ENCODE measurements at places on chromosomes 13 and 19. TPM values are rescaled to one million over a fixed set of nuclear protein-coding genes. Genes with fewer than 3 reads are reported as not detected.
A peak's percentile ranks its signal among the peaks of the same experiment; 100 is the strongest.

GRCh38 chr13:89688918-89689317 lies 1658.6 kb upstream of the MIR17HG start:
- no peaks in the 10 kb centered on the region for H3K36me3 ChIP-seq
- no peak overlapping the region for H3K27ac ChIP-seq
- no peak overlapping the region for H3K4me3 ChIP-seq

- H3K4me1 ChIP-seq = no peaks in the 10 kb centered on the region
- H3K27me3 ChIP-seq = no peaks in the 10 kb centered on the region
- no peaks in the 10 kb centered on the region for H3K36me3 ChIP-seq
- H3K4me3 ChIP-seq = no peak overlapping the region
Observed at GRCh38 chr19:56218961-56219360, 16.9 kb downstream of the ZSCAN5C start.

DNA sequence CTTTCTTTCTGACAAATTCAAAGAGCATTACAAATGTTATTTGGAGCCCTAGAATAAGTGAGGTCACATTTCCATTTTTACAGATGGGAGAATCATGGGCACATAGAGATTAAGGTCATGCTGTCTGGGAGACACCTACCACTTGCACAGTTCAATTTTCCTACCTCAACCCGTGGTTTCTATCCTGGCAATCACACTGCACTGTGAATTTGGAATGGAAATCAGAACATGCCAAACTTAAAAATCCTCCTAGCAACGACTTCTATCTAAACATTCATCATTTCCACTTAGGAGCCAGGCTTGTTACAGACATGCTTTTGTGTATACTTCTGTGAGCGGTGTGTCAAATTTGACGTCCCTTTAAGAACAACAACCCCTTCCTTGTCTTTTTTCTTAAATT lies 251.5 kb downstream of the DNAJC15 start:
- no peaks in the 10 kb centered on the region for H3K4me1 ChIP-seq
- H3K27me3 ChIP-seq = no peaks in the 10 kb centered on the region
- DNase-seq = no peak
- no peak overlapping the region for H3K27ac ChIP-seq
- no peaks in the 10 kb centered on the region for H3K36me3 ChIP-seq
- no peak overlapping the region for H3K4me3 ChIP-seq

DNA sequence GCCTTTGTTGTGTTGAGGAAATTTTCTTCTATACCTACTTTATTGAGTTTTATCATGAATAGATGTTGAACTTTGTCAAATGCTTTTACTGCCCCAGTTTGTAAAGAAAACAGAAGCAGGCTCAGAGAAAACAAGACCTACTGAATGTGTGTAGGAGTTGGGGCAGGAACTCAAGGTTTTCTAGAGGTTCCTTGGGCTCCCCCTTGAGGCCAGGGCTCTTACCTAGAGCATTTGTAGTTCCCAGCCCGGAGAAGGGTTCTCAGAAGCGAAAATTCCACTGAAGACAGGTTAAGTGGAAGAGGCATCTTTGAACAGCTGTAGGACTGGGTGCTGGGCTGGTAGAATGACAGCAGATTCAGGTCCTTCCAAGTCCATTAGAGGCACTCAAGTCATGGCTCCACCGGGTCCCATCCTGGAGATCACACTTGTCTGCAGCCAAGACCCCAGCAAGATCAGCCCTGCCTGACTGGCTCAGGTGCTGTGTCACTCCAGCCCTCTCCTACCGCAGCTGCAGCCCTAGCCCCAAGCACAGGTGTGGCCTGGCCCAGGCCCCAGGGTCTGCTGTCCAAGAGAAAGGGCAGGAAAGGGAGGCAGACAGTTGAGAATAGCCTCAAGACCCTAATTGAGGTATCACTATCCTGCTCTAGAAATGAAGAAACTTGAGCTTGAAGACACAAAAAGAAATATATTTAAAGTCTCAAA lies 425.5 kb downstream of the PCDH20 start:
- H3K4me3 ChIP-seq = no peak overlapping the region
- H3K27ac ChIP-seq = no peak overlapping the region
- no peaks in the 10 kb centered on the region for H3K4me1 ChIP-seq

DNA sequence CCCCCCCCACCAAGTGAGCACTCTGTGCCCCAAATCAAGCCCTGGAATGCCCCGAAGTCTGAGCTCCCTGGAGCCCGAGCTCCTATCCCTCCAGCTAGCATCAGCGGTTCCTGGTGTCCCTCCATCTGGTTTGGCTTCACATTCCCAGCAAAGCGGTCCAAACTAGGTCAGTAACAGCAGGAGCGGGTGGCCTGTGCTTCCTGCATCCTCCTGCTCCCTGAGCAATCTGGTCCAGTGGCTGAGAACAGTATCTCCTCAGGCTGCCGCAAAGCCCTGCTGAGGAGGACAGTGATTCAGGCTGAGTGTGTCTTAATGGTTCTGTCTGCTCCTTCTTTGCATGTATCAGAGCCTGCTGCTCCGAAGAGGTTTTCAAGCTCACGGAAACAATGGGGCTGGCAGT lies 25.9 kb downstream of the RASL11A start:
- H3K4me1 ChIP-seq = peaks cover 33% of the 10 kb centered on the region
- DNase-seq = no peak
- H3K27ac ChIP-seq = no peak overlapping the region
- H3K27me3 ChIP-seq = no peaks in the 10 kb centered on the region
- H3K36me3 ChIP-seq = no peaks in the 10 kb centered on the region

DNA sequence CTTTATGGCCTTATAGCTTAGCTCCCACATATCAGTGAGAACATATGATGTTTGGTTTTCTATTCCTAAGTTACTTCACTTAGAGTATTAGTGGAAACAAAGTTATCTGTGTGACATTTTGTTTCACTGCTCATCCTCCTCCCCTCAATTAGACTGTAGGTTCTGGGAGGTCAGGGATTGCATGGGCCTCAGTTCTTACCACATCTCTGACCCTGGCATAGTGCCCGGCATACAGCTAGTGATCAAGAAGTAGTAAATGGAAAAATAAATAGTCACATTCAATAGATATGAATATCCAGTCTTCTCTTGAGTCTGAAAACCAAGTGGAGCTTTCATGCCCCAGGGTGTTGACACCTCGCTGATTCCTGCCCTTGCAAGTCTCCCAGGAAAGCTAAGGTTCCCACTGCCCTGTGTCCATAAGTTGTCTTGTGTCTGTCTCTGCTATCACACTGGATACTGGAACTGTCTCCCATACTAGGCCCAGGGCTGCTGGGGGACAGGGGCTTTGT lies 249.5 kb upstream of the TSHZ3 start:
- H3K27me3 ChIP-seq = no peaks in the 10 kb centered on the region
- H3K4me1 ChIP-seq = no peaks in the 10 kb centered on the region
- H3K27ac ChIP-seq = no peak overlapping the region
- H3K4me3 ChIP-seq = no peak overlapping the region

GRCh38 chr13:76715621-76716020 lies 170.6 kb downstream of the KCTD12 start:
- DNase-seq = no peak
- no peak overlapping the region for H3K4me3 ChIP-seq
- H3K36me3 ChIP-seq = no peaks in the 10 kb centered on the region
- H3K27ac ChIP-seq = no peak overlapping the region
- no peaks in the 10 kb centered on the region for H3K4me1 ChIP-seq

- no peaks in the 10 kb centered on the region for H3K36me3 ChIP-seq
- no peak for DNase-seq
- H3K27me3 ChIP-seq = no peaks in the 10 kb centered on the region
- no peak overlapping the region for H3K4me3 ChIP-seq
- no peak overlapping the region for H3K27ac ChIP-seq
Observed at GRCh38 chr13:20667857-20668437, 35.6 kb upstream of the IL17D start.

DNA sequence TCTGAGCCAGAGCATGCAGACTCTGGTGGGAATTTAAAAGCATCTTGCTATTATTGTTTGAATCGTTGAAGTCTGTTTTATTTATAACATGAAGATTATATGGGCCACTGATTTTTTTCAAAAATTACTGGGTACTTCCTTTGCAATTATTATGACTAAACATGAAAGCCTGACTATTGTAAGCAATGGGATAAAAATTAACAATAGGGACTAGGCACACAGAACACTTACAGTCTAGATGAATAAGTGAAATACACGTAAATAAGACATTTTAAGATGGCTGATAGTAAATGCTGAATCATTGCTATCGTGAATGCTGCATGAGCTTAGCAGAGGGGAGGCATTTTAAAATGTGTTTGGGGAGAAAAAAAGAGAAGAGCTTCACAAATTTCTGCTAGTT lies 81.0 kb upstream of the MAB21L1 start:
- no peak overlapping the region for H3K27ac ChIP-seq
- DNase-seq = no peak
- no peaks in the 10 kb centered on the region for H3K27me3 ChIP-seq
- no peaks in the 10 kb centered on the region for H3K36me3 ChIP-seq
- H3K4me3 ChIP-seq = no peak overlapping the region
- H3K4me1 ChIP-seq = no peaks in the 10 kb centered on the region

- no peaks in the 10 kb centered on the region for H3K27me3 ChIP-seq
- DNase-seq = no peak
- H3K4me3 ChIP-seq = no peak overlapping the region
- no peaks in the 10 kb centered on the region for H3K36me3 ChIP-seq
- no peaks in the 10 kb centered on the region for H3K4me1 ChIP-seq
Observed at GRCh38 chr13:23671377-23671776, 101.2 kb downstream of the TNFRSF19 start.

GRCh38 chr13:113144255-113144629 lies 14.2 kb upstream of the PROZ start:
- no peaks in the 10 kb centered on the region for H3K27me3 ChIP-seq
- H3K4me1 ChIP-seq = no peaks in the 10 kb centered on the region

DNA sequence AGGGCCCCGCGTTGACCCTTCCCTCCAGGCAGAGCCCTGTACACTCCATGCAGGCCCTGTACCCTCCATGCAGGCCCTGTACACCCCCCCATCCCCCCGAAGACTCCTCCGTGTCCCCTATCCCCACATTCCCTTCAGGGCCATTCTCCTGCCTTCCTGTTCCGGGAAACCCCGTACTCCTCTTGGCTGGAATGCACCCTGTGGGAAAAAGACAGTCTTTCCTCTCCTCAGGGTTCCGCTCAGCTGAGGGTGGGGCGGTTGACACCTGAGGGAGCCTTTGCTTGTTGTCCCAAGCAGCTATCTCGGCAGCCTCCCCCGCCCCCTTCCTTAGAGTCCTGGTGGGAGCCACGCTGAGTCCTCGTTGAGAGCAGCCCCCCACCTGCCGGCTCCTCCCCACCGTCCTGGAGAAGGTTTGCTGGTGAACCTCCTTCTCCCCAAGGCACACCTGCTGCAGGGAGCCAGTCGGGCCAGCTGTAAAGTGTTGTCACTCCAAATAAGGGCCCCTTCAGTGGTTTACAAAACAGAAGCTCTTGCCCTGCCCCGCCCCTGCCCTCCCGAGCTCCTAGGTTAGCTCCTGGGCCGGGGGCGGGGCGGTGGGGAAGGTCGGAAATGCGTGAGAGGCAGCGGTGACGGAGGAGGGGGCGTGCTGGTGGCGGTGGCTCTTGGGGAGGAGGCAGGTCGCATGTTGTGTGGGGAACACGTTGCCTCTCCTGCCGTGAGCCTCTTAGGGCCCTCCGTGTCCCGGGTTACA lies 1.5 kb downstream of the GNA11 start:
- peaks cover 5% of the 10 kb centered on the region for H3K27me3 ChIP-seq
- H3K4me1 ChIP-seq = peaks cover 38% of the 10 kb centered on the region
- H3K27ac ChIP-seq = peak overlapping the region; percentile 52
- peak overlapping the region; percentile 48 for H3K4me3 ChIP-seq
- peak; percentile 81 for DNase-seq

- no peaks in the 10 kb centered on the region for H3K36me3 ChIP-seq
- H3K27me3 ChIP-seq = no peaks in the 10 kb centered on the region
- no peak for DNase-seq
Observed at GRCh38 chr13:71148396-71148795, 718.6 kb downstream of the DACH1 start.

- H3K4me3 ChIP-seq = no peak overlapping the region
- H3K4me1 ChIP-seq = no peaks in the 10 kb centered on the region
- no peak for DNase-seq
- H3K36me3 ChIP-seq = no peaks in the 10 kb centered on the region
- H3K27ac ChIP-seq = no peak overlapping the region
- H3K27me3 ChIP-seq = no peaks in the 10 kb centered on the region
Observed at GRCh38 chr19:48553676-48554384, 1.9 kb downstream of the SULT2B1 start.

DNA sequence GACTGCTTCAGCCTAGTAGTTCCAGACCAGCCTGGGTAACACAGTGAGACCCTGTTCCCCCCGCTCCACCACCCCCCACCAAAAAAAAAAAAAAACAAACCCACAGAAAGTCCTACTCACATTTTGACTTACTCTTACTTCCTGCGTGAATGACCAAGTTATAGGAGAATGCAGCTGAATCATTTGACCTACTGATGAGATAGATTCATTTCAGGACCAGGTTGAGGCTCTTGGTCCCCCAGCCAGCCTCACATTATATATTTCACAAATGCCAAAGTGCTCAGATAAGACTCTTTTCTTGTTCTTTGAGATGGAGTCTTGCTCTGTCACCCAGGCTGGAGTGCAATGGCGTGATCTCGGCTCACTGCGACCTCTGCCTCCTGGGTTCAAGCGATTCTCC lies 70.2 kb downstream of the KLF5 start:
- no peak overlapping the region for H3K4me3 ChIP-seq
- no peaks in the 10 kb centered on the region for H3K4me1 ChIP-seq
- H3K27ac ChIP-seq = no peak overlapping the region
- H3K36me3 ChIP-seq = no peaks in the 10 kb centered on the region
- no peak for DNase-seq
- no peaks in the 10 kb centered on the region for H3K27me3 ChIP-seq

DNA sequence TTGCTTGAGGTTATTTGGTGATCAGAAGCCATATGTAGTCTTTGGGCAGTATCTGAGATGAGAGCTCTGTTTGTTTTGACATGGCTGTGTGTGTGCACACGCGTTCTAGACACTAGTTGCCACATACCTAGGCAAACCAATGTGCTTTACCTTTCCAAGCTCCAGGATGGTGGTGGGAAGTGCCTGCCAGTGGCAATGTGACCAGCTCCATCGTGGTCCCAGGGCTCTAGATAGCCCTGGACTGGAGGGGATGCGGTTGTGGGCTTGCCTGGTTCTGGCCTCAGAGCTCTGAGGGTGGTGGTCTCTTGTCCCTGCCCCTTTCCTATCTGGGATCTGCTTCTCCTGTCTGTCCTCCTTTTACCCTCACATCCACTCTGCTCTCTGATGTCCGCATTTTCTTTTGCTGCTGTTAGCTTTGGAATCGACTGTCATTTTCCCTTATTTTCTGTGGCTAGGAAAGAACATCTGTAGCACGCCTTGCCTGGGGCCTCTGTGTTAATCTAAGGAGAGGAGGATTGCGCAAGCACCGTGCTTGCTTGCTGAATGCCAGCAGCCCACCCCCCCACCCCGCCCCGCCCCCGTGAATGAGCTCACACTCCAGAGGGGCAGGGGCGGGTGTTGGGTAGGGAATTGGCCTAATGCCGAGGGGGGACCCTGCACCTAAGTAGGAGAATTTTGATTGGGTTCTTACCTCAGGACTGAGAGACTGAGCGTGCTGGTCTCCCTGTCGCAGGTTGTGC lies 89.5 kb downstream of the ARHGEF7 start:
- no peak for DNase-seq
- peaks cover 4% of the 10 kb centered on the region for H3K4me1 ChIP-seq
- H3K4me3 ChIP-seq = no peak overlapping the region
- no peak overlapping the region for H3K27ac ChIP-seq
- H3K27me3 ChIP-seq = no peaks in the 10 kb centered on the region

FBXO17 gene
- polyA plus RNA-seq = not detected

LILRB5 gene
- not detected for polyA plus RNA-seq

TMED1 gene
- 21.7 TPM for polyA plus RNA-seq

ALG5 gene
- 82.2 TPM for polyA plus RNA-seq

NOVA2 gene
- not detected for polyA plus RNA-seq

PRODH2 gene
- polyA plus RNA-seq = not detected

FARP1 gene
- 0.36 TPM for polyA plus RNA-seq

SIGLEC7 gene
- 0.25 TPM for polyA plus RNA-seq

ZNF611 gene
- polyA plus RNA-seq = 43.5 TPM

CYP4F8 gene
- polyA plus RNA-seq = not detected

CALR3 gene
- polyA plus RNA-seq = not detected

FCER2 gene
- polyA plus RNA-seq = 0.48 TPM

PSENEN gene
- polyA plus RNA-seq = 79.1 TPM

GFY gene
- not detected for polyA plus RNA-seq
